ENCODE measurements at places on chromosomes 2 and 18. TPM values are rescaled to one million over a fixed set of nuclear protein-coding genes. Genes with fewer than 3 reads are reported as not detected.

- no peak for DNase-seq
These were observed 22.0 kb downstream of the MARCHF4 start for GRCh38 chr2:216350214-216350791.

GRCh38 chr18:57925706-57926105 lies 118.3 kb upstream of the NEDD4L start:
- DNase-seq: no peak

GRCh38 chr2:15750433-15750814 lies 158.8 kb downstream of the DDX1 start:
- DNase-seq: no peak

Gene TANC1
- polyA plus RNA-seq: 52.7 TPM

- no peak for DNase-seq
These were observed 9.2 kb downstream of the PTPRN start for GRCh38 chr2:219300022-219300421.

GRCh38 chr2:48510329-48510728 lies 19.6 kb upstream of the STON1 start:
- DNase-seq: no peak

GRCh38 chr2:177165061-177165583 lies 47.5 kb upstream of the HNRNPA3 start:
- no peak for DNase-seq

DNA sequence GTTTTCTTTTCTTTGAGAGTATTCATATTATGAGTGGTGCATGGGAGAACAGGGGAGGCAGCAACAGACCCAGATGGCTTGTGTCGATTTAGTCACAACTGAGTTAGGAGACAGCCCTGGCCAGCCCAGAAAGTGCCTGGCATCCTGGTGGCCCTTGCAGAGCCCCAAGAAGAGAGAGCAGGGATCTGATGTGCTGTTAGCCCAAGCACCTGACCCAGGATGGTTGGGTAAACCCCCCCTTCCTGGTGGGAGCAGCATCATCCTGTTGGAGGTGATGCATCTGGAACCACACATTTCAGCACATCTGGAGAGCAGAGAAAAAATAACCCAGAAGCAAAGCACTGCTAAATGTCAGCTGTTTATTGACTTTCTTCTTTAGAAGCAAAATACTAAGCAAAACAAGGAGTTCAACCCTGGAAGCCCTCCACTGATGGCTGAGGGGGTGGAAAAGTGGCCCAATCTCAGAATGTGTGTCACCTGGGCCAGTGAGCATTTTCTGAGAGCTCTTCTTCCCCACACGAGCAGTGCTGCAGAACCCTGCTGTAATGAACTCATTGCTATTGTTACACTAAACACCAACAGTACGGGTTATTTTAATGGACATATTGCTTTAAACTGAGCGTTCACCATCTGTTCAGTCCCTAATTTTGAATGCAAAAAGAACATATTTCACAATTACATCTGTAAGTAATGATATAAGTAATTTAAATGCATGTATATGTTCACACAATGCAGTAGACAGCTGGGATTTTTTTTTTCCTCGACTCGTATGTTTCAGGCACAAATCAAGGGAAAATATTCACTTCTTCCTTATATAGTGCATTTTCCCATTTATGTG lies 100.6 kb upstream of the SMIM21 start:
- no peak for DNase-seq

GRCh38 chr2:9163306-9164111 lies 43.1 kb upstream of the ASAP2 start:
- DNase-seq: no peak

GRCh38 chr18:55100817-55101457 lies 141.7 kb upstream of the CCDC68 start:
- no peak for DNase-seq

Gene TMEM169
- polyA plus RNA-seq: 0.66 TPM

DNA sequence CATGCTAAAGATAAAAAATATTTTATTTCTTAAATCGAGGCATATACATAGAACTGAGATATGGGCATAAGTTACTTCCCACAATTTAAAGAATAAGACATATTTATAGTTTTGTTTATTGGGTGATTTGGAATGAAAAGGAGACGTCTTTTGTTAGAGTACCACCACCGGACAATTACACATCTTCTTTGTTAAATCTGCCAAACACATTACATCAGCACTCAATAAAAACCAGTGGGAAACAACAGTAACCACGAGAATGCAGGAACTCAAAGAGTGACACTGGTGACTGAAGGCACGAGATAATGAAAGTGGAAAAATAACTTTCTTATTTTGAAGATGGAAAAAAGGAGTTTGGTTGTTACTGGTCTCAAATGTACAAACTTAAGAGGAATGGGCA lies 92.6 kb upstream of the TFCP2L1 start:
- no peak for DNase-seq

- no peak for DNase-seq
These were observed 201.1 kb downstream of the TNS1 start for GRCh38 chr2:217801711-217802110.

GRCh38 chr2:55898386-55899040 lies 25.1 kb downstream of the EFEMP1 start:
- DNase-seq: no peak

Gene KIF1A
- polyA plus RNA-seq: 4.2 TPM

Gene LONRF2
- polyA plus RNA-seq: 3.4 TPM

Data from left lung (tissue), 14 donors.